ENCODE measurements at places on chromosomes 2 and 18. TPM values are rescaled to one million over a fixed set of nuclear protein-coding genes. Genes with fewer than 3 reads are reported as not detected.

DNA sequence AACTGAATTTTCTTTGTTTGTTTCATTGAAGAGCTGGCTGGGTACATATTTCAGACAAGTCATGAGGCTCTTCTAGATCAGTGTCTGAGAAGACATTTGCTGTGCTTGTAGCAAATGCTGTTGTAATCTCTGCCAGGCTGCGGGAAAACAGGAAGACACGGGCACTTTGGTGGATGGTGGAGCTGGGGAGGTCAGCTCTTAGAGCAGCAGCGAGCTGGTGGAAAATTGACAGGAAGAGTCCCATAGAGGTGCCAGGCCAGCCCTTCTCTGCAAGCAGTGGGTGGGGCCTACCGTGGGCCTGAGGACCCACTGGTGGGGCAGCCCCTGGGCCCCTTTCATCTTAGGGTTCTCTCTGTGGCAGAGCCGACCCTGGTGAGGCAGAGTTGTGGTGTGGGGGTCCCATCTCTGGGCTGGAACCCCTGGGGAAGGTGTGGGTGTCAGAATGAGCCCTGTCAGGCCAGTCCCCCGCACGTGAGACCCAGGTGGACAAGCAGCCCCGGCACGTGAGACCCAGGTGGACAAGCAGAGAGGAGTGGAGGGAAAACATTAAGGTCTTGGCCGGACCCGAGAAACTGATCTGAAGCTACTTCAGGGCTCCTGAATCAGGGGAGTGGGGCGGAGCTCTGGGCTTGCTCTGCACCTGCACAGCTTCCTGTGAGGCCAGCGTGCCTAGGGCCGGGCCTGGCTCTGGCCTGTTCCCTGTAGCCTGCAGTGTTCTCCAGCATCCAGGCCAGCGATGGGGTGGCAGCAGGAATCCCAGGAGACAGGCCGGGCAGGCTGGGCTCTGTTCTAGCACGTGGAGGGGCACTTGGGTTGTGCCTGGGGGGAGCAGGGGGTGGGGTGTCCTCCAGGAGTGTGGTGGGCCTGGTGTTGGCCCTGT is 273.5 kb upstream of the HDAC4 start:
- DNase-seq, result no peak

DNA sequence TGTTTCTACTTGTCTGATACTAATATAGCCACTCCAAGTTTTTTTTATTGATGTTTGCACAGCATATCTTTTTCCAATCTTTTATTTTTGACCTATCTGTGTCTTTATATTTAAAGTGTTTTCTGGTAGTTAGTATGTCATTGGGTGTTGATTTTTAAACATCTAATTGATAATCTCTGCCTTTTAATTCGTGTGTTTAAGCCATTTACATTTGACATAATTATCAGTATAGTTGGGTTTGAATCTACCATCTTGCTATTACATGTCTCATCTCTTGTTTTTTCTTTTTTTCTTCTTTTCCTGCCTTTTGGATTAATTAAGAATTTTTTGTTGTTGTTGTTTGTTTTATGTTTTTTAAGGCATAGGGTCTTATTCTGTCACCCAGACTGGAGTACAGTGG is 44.2 kb downstream of the TAF1B start:
- no peak for DNase-seq

DNA sequence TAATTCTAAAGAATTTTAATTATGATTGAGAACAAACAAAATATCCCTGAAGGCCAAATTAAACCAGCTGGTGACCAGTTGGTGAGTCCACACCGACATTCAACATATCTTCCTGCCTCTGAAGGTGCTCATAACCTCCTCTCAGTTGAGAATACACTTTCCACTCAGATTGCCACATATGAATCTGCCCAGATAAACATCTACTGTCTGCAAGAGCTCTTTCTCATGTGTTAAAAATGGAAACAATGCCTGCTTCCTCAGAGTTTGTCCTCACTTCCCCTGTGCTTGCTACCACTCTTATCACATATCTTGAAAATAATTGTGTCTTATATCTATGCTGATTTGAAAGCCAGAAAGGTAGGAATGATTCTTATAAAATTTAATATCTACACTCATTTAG is 177.7 kb upstream of the GULP1 start:
- DNase-seq, result no peak

- no peak for DNase-seq
Measured at GRCh38 chr2:49702740-49703139, 548.4 kb upstream of the FSHR start.

HES6 gene
- total RNA-seq, result 16.8 TPM

CD28 gene
- total RNA-seq, result not detected
